ENCODE measurements at places on chromosomes 7 and 10.

GRCh38 chr7:155358066-155358947 lies 60.6 kb downstream of the INSIG1 start:
- no peak for DNase-seq

- peak; percentile 20 for DNase-seq
Measured at GRCh38 chr10:104925232-104925851, 284.3 kb downstream of the SORCS3 start.

- DNase-seq = no peak
Measured at GRCh38 chr7:142873871-142874270, 11.7 kb downstream of the TRPV6 start.

GRCh38 chr10:101782811-101783735 lies at the start of gene NPM3:
Gene NPM3, minus strand, starts transcription at chr10:101783446. Its CDS starts 56 bp downstream, at chr10:101783390.
- DNase-seq = peak; percentile 59

GRCh38 chr10:4194231-4194630 lies 409.2 kb upstream of the KLF6 start:
- DNase-seq = no peak

DNA sequence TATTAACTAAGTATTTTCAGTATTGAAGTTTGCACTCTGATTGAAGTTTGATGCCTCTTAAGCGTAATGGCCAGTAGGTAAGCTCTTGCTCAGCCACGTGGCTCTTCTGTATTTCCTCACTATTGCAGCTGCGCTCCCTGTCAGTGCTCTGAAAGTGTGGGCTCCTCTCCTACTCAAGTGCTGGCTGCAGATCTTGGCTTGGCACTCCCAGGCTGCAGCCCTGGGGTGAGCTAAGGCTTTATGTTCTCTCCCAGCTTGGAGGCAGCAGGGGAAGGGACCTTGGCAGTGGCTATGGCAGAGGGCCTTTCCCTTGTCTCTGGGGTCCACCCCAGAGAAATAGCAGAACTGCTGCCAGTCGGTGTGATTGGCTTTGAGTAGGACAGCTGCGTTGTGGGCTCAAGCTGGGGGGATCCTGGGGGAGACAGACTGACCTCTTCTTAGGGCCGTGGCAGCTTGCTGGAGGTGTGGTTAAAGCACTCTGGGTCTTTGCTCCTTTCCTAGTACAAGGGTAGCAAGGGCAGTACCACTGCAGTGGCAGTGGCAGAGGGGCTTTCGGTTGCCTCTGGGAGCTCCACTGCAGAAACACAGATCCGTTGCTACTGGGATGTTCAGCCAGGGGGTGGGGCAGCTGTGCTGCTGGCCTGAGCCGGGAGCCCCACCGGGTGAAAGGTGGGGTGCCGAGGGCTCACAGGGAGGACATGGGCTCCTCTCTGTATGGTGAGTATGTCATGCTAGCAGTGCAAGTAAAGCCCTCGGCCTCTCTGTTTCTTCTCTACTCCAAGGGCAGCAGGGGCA lies 100.5 kb downstream of the GLCCI1 start:
- DNase-seq = no peak

Measured in CMK (cell line).